ENCODE measurements at places on chromosomes 13 and 19.

GRCh38 chr13:71814806-71815360 lies 52.1 kb downstream of the DACH1 start:
- H3K27me3 ChIP-seq, result no peaks in the 10 kb centered on the region
- H3K27ac ChIP-seq, result no peak overlapping the region
- H3K4me1 ChIP-seq, result no peaks in the 10 kb centered on the region
- no peak for DNase-seq
- H3K36me3 ChIP-seq, result no peaks in the 10 kb centered on the region

DNA sequence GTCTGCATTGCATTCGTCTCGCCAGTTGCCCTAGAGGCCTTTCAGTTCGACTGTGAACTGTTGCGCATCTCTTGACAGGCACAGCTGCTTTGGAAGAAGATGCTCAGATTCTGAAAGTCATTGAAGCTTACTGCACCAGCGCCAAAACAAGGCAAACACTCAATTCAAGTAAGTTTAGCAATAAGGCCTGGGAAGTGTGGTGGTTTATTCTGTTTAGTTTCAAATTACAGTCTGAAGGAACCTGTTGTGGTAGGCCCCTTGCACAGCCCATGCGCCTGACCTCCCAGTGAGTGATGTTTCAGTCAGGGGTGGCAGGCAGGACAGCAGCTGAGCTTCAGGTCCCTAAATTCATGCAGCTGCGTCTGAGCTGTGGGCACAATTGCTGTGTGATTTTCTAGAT lies 32.2 kb upstream of the TEX29 start:
- H3K4me1 ChIP-seq, result no peaks in the 10 kb centered on the region
- H3K27ac ChIP-seq, result no peak overlapping the region
- H3K27me3 ChIP-seq, result no peaks in the 10 kb centered on the region
- no peak overlapping the region for H3K4me3 ChIP-seq

GRCh38 chr19:55552206-55552605 lies 6.9 kb upstream of the SBK3 start:
- no peak overlapping the region for H3K27ac ChIP-seq
- H3K4me1 ChIP-seq, result peaks cover 10% of the 10 kb centered on the region
- no peaks in the 10 kb centered on the region for H3K36me3 ChIP-seq
- H3K4me3 ChIP-seq, result no peak overlapping the region

DNA sequence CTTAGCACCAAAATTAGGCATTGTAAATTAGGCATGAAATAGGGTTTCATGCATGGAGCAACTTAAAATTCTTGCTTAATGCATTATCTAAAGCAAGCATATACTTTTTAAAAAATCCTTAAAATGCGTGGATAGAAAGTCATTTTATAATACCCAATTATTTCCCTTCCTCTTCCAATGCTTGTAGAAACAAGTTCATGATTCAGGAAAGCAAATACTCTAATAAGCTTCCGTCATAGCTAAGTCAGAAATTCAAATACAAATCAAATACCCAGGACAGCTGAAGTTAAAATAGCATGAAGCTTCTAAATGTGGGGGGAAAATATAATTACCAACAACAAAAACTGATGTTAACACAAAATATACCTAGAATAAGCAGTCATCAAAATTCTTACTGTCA lies 89.1 kb downstream of the COL4A1 start:
- no peak overlapping the region for H3K27ac ChIP-seq
- H3K4me1 ChIP-seq, result no peaks in the 10 kb centered on the region
- no peaks in the 10 kb centered on the region for H3K36me3 ChIP-seq
- no peaks in the 10 kb centered on the region for H3K27me3 ChIP-seq
- no peak overlapping the region for H3K4me3 ChIP-seq
